ENCODE measurements at places on chromosomes 7 and 10.

DNA sequence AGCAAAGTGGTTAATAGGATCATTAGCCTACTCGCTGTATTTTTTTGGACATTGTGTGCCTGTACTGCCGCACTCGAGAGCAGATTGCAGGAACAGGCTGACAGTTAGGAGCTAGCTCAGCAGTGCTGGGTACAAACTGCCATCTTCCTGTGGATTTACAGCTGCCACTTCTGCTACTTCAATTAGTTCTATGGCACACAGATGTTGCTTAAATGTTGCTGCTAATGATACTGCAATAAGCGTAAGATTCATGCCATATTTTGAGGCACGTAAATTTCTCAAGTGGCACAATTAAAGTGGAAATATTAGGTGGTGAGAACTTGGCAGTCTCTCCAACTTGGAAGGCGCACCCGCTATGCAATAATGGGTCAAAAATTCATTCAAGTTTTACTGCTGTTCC lies 171.9 kb downstream of the EBF3 start:
- DNase-seq: no peak

- no peak for DNase-seq
Observed at GRCh38 chr10:51103554-51104217, 29.4 kb downstream of the PRKG1 start.

DNA sequence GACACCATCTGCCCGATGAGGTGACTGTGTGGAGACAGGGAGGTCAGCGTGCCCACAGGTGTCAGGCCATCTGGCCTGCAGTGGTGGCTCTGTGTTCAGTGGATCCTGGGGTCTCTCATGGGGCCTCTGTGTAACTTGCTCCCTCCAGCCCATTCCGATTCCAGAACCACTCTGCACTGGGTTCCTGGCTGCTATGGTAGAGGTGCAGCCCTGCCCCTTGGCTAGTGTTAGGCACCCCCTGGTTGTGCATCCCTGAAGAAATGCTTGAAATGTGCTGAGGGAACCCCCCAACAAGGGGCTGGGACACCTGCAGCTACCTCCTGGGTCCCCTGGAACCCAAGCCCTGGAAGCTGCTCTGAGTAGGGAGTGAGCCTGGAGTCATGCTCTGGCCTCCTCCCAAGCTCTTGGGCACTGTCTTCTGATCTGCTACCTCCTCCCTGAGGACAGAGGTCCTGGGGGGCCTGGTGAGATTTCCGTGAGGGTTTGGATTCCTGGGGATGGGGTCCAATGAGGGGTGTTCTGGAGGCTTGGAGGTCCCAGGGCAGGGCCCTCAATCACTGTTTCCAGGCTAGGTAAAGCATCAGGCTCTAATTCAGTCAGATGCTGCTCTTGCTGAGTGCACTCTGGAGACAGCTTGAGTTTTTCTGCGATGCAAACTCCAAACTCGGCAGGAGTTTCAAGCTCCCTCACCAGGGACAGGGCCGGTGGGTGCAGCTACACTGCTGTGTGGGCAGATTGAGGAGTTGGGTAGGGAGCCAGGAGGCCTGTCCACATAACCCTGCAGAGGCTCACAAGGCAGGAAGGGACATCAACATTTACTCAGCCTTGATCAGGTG lies 27.7 kb downstream of the RAMP3 start:
- DNase-seq: no peak

GRCh38 chr10:104505521-104506042 lies 135.5 kb upstream of the SORCS3 start:
- DNase-seq: no peak

- DNase-seq: no peak
Observed at GRCh38 chr7:151107882-151108281, 21.6 kb downstream of the AGAP3 start.

GRCh38 chr7:9030976-9031375 lies 597.6 kb downstream of the NXPH1 start:
- DNase-seq: no peak

GRCh38 chr10:71312811-71313789 lies 6.0 kb upstream of the SLC29A3 start:
- no peak for DNase-seq

- DNase-seq: no peak
Observed at GRCh38 chr7:119963654-119964053, 309.3 kb upstream of the KCND2 start.

- no peak for DNase-seq
Observed at GRCh38 chr10:132110713-132111112, 45.0 kb downstream of the JAKMIP3 start.

- no peak for DNase-seq
Observed at GRCh38 chr10:80730522-80730921, 192.8 kb downstream of the SH2D4B start.
